H4 (cell line): ENCODE measurements at places on chromosomes 6 and 20. TPM values are rescaled to one million over a fixed set of nuclear protein-coding genes. Genes with fewer than 3 reads are reported as not detected.

The MPC1 gene
- 46.1 and 64.0 TPM in 2 replicates for total RNA-seq

The ARHGAP18 gene
- total RNA-seq, result 8.0 and 8.9 TPM in 2 replicates

The ACOT8 gene
- 43.1 and 47.4 TPM in 2 replicates for total RNA-seq

The MUC22 gene
- not detected in 2 replicates for total RNA-seq

The SLC4A11 gene
- 0.93 TPM in 1 of 2 replicates, not detected in the other for total RNA-seq

The OVOL2 gene
- total RNA-seq, result 0.47 and 1.5 TPM in 2 replicates

The SCRT2 gene
- not detected in 2 replicates for total RNA-seq

The LAMA5 gene
- 4.4 and 4.5 TPM in 2 replicates for total RNA-seq

The PAX1 gene
- not detected in 2 replicates for total RNA-seq

The PTCRA gene
- not detected in 2 replicates for total RNA-seq

The TGM3 gene
- total RNA-seq, result not detected in 2 replicates

The SLC12A5 gene
- total RNA-seq, result 0.21 and 4.3 TPM in 2 replicates

The TNFRSF6B gene
- 0.10 and 0.39 TPM in 2 replicates for total RNA-seq

The DYNLT2 gene
- total RNA-seq, result 0.50 and 1.3 TPM in 2 replicates

The XRN2 gene
- 95.4 and 111 TPM in 2 replicates for total RNA-seq

The TRDN gene
- total RNA-seq, result 0.08 and 0.51 TPM in 2 replicates

The PAK1IP1 gene
- total RNA-seq, result 26.4 and 33.2 TPM in 2 replicates

The IYD gene
- total RNA-seq, result not detected in 2 replicates

The ECT2L gene
- not detected in 2 replicates for total RNA-seq

The CLVS2 gene
- 0.04 TPM in 1 of 2 replicates, not detected in the other for total RNA-seq

The ZFAND3 gene
- total RNA-seq, result 7.4 and 9.2 TPM in 2 replicates
